ENCODE measurements at places on chromosomes 7 and 10.

- no peak for DNase-seq
- no peaks in the 10 kb centered on the region for H3K4me1 ChIP-seq
- H3K27ac ChIP-seq, result no peak overlapping the region
- H3K36me3 ChIP-seq, result peaks cover 5% of the 10 kb centered on the region
These were observed 100.1 kb upstream of the UNC5B start for GRCh38 chr10:71112138-71112785.

GRCh38 chr7:75662579-75663301 lies 76.0 kb downstream of the HIP1 start:
- H3K4me3 ChIP-seq, result no peak overlapping the region
- DNase-seq, result no peak
- H3K4me1 ChIP-seq, result no peaks in the 10 kb centered on the region
- H3K27me3 ChIP-seq, result no peaks in the 10 kb centered on the region
- H3K27ac ChIP-seq, result no peak overlapping the region

GRCh38 chr7:24477398-24478136 lies 95.7 kb upstream of the PALS2 start:
- no peaks in the 10 kb centered on the region for H3K36me3 ChIP-seq
- peak; percentile 51 for DNase-seq
- no peak overlapping the region for H3K27ac ChIP-seq
- peaks cover 32% of the 10 kb centered on the region for H3K27me3 ChIP-seq
- no peak overlapping the region for H3K4me3 ChIP-seq
- H3K4me1 ChIP-seq, result no peaks in the 10 kb centered on the region

DNA sequence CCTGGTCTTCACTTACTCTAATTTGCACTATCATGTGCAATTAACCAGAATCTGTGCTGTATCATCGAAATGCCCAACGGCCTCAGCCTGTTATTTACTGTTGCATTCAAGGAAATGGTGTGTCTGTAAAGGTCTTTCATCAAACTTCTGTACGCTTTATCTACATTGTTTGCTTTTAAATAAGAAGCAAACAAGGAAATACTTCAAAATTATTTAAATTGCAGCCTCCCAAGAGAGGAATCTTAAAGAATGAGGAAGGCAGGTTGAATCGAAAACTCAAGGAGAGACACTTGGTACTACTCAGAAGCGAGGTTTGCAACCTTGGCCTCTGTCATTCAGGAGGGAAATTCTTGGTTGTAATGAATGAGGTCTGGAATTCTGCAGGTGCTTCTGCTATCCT lies 40.7 kb downstream of the MGAM start:
- no peak for DNase-seq
- H3K36me3 ChIP-seq, result no peaks in the 10 kb centered on the region
- no peak overlapping the region for H3K27ac ChIP-seq
- no peaks in the 10 kb centered on the region for H3K4me1 ChIP-seq

DNA sequence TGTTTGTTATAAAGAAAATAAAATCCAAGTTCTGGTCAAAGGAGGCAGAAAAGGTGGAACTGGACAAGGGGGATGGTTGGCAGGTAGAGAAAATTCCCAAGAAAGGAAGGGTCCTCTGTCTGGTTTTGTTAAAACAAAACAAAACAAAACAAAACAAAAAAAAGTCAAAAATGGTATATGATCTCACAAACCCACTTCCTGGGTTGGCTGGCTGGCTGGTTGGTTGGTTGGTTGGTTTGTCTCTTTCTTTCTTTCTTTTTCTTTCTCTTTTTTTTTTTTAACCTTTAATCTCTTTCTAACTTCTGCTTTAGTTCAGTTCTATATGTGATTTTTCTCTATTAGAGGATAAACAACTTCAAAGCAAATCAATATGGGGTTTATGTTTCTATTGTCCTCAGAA lies 41.1 kb upstream of the CPN1 start:
- H3K4me3 ChIP-seq, result no peak overlapping the region
- no peaks in the 10 kb centered on the region for H3K36me3 ChIP-seq
- no peak for DNase-seq

DNA sequence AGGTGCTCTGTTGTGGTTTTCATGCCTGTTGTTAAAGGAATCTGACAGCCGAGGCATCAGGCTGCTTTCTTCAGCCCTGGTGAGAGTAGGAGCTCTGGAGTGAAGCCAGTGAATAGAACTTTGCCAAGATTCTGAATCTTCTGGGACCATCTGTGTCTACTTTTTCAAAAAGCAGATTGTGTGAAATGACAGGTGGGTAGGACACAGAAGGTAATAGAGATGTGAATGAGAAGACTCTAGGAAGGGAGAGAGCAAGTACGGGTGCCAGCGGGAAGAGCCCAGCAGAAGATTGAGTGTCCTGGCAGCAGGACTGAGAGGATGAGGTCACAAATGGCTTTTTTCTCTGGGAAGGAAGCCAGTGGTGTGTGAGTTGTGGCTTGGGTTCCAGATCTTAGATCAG lies 429.2 kb downstream of the SDK1 start:
- DNase-seq, result no peak
- H3K27me3 ChIP-seq, result no peaks in the 10 kb centered on the region
- H3K4me1 ChIP-seq, result no peaks in the 10 kb centered on the region
- H3K27ac ChIP-seq, result no peak overlapping the region
- no peaks in the 10 kb centered on the region for H3K36me3 ChIP-seq

DNA sequence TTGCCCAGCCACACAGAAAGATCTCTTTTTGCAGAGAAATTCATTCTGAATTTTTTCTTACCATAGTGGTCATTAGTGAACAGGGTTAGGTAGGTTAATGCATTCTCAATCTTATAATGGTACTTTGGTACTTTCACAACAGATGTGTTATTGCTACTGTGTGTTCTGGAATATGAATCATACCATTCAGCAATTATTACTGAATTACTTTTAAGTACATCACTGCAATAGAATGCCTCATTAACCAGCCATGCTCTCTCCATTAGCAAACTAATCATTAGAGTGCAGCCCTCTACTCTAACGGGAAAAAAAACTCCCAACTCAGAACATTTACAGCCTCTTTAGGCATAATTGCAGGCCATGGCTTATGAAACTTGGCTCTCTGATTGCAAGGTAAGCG lies 102.1 kb downstream of the DOCK4 start:
- H3K36me3 ChIP-seq, result no peaks in the 10 kb centered on the region
- no peak overlapping the region for H3K27ac ChIP-seq
- H3K4me1 ChIP-seq, result peaks cover 12% of the 10 kb centered on the region
- no peak overlapping the region for H3K4me3 ChIP-seq
- no peak for DNase-seq

- no peak for DNase-seq
- no peak overlapping the region for H3K4me3 ChIP-seq
- peaks cover 4% of the 10 kb centered on the region for H3K27me3 ChIP-seq
- peaks cover 5% of the 10 kb centered on the region for H3K4me1 ChIP-seq
- H3K27ac ChIP-seq, result no peak overlapping the region
- H3K36me3 ChIP-seq, result no peaks in the 10 kb centered on the region
These were observed 8.1 kb downstream of the CYP26A1 start for GRCh38 chr10:93081834-93082233.

GRCh38 chr7:54788664-54789063 lies 29.7 kb upstream of the SEC61G start:
- no peak overlapping the region for H3K4me3 ChIP-seq
- DNase-seq, result peak; percentile 65
- peak overlapping the region; percentile 49 for H3K27ac ChIP-seq
- H3K4me1 ChIP-seq, result peaks cover 6% of the 10 kb centered on the region

- H3K27ac ChIP-seq, result no peak overlapping the region
- no peak for DNase-seq
- H3K36me3 ChIP-seq, result no peaks in the 10 kb centered on the region
- no peaks in the 10 kb centered on the region for H3K4me1 ChIP-seq
- H3K27me3 ChIP-seq, result peaks cover 29% of the 10 kb centered on the region
- no peak overlapping the region for H3K4me3 ChIP-seq
These were observed 314.8 kb upstream of the GRM3 start for GRCh38 chr7:86328801-86329433.

GRCh38 chr7:134943785-134944400 lies 42.4 kb upstream of the AGBL3 start:
- H3K36me3 ChIP-seq, result peaks cover 60% of the 10 kb centered on the region
- peaks cover 10% of the 10 kb centered on the region for H3K4me1 ChIP-seq
- H3K27me3 ChIP-seq, result no peaks in the 10 kb centered on the region
- H3K27ac ChIP-seq, result no peak overlapping the region
- H3K4me3 ChIP-seq, result no peak overlapping the region

DNA sequence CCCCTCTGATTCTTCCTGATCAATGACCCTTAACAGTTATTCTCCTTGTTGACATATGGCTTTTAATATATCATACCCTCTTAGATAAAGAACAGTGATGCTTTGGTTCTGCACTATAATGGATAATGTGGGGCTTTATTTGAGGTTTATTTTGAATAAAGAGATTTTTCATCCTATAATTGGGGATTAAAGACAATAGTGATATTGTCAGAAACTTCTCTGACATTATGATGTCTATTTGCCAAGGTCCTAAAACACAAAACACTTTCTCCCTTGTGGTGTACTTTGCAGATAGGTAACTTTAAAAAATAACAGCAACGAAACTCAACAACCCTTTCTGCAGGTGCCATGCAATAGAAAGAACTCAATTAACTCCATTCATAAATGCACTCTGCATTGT lies 243.6 kb upstream of the RHOBTB1 start:
- no peaks in the 10 kb centered on the region for H3K36me3 ChIP-seq
- no peaks in the 10 kb centered on the region for H3K27me3 ChIP-seq
- H3K4me3 ChIP-seq, result no peak overlapping the region
- peaks cover 4% of the 10 kb centered on the region for H3K4me1 ChIP-seq

DNA sequence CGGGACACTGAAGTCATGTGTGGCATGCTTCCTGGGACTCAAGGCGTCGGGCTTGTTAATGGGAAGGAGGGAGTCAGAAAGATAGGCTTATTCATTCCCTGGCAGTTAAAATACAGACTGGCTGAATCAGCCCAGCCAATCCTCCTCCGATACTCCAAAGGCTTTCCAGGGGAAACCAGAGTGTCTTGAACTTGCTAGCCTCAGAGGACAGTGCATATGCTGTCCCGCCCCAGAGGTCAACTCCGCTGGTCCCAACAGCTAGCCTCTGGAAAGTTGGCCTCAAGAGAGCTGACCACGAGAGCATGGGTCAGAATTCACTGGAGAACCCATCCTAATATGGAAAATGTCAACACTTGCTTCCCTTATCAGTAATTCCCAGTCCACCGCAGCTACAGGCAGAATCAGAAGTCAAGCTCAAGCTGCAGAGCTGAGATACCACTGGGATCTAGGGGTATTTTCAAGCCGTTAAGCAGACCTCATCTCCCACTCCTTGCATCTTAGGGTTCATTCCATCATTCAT lies 43.0 kb downstream of the ELMO1 start:
- no peaks in the 10 kb centered on the region for H3K27me3 ChIP-seq
- no peak overlapping the region for H3K4me3 ChIP-seq
- no peak for DNase-seq

- peak; percentile 27 for DNase-seq
- peaks cover 25% of the 10 kb centered on the region for H3K27me3 ChIP-seq
- no peaks in the 10 kb centered on the region for H3K4me1 ChIP-seq
- no peak overlapping the region for H3K27ac ChIP-seq
- H3K4me3 ChIP-seq, result no peak overlapping the region
These were observed 267.9 kb upstream of the CNTNAP2 start for GRCh38 chr7:145848691-145849090.

- peaks cover 72% of the 10 kb centered on the region for H3K36me3 ChIP-seq
- DNase-seq, result peak; percentile 14
- H3K4me3 ChIP-seq, result no peak overlapping the region
- H3K4me1 ChIP-seq, result peaks cover 8% of the 10 kb centered on the region
These were observed 60.4 kb downstream of the ARMH3 start for GRCh38 chr10:101995451-101996063.
